Daoy (cell line): ENCODE measurements at places on chromosomes 6 and 20.

DNA sequence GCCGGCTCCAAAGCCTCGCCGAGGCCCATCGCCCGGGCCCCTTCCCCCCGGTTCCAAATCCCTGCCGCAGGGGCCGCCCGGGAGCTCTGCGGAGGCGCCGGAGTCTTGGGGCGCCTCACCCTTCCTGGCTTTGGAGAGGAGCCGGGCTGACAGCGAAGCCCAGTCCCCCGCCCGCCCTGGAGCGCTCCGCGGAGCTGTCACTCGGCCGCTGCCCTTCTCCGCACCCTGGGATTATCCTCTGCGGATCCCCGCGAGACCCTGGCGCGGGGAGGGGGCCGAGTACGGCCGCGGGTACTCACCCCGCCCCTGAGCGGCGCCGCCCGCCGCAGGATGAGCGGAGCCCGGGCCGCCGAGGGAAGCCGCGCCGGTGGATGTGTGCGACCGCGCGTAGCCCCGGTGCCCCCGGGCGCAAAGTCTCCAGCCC, 343 bp downstream of the SNAP91 start:
- DNase-seq: peak; percentile 25

DNA sequence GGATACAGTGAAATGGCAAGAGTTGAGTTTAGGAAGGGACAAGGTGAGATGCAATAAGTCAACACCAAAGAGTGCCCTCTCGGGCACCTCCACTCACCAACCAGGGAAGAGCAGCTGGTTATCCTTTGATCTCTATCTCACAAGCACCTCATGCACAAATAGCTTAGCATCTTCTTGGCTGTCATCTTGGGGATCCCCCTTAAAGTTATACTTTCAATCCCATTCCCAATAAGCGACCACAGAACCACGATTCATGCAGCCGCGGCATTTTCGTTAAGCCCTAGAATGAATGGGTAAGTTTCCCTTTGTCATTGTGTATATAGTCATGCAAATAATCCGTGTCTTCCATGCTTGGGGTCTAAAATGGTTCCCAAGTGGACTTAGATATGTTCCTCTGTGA, 73.5 kb downstream of the ADTRP start:
- no peak for DNase-seq

GRCh38 chr20:2760952-2761305, 39.5 kb downstream of the CPXM1 start:
- DNase-seq: no peak

- DNase-seq: no peak
Observed at GRCh38 chr20:58092871-58093270, 135.6 kb downstream of the ANKRD60 start.

DNA sequence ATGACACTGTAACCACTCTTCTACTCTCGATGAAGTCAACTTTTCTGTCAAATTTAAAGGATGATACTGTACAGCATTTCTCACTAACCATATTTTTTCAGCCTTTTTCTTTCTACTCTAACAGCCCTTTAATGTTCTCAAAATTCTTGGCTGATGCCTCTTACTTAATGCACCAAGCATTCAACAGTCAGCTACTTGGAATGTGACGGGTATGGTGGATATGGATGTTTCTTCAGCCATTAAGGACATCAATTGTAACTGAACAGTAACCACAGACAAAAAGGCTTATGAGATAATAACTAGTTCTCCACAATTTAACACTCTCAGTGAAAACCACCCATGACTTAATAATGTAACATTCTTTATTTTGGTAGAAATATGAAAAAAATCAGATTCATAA, 467.2 kb upstream of the ZNF337 start:
- peak; percentile 65 for DNase-seq

DNA sequence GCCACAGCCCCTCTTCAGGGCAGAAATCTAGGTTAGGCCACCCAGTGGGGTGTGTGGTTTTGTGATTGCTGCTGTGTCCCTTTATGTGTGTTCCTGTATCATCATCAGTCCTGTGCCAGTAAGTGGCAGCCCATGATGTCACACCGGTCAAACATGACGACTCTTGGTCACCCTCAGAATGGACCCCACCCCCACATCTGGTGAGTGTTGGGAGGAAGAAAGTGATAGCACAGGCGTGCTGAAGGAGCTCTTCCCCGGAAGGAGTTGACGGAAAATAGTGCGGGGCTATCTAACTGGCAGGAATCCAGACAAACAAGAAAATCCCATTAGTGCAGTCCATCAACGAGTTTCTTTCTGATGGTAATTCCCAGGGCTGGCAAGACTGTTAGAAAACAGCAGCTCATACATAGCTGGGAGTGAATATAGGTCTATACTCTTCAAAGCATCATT, 33.4 kb upstream of the IL17A start:
- no peak for DNase-seq

DNA sequence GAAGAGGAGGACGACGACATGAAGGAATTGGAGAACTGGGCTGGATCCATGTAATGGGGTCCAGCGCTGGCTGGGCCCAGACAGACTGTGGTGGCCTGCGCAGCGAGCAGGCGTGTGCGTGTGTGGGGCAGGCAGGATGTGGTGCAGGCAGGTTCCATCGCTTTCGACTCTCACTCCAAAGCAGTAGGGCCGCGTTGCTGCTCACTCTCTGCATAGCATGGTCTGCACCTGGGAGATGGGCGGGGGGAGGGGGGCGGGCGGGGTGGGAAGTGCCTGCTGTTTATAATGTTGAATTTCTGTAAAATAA, 42.3 kb downstream of the CHMP4B start:
- no peak for DNase-seq

GRCh38 chr20:12159261-12159660, 241.6 kb downstream of the BTBD3 start:
- DNase-seq: no peak

- DNase-seq: peak; percentile 29
Observed at GRCh38 chr6:169075211-169075914, 178.3 kb downstream of the THBS2 start.

- DNase-seq: no peak
Observed at GRCh38 chr6:124682751-124683150, 279.5 kb upstream of the RNF217 start.

DNA sequence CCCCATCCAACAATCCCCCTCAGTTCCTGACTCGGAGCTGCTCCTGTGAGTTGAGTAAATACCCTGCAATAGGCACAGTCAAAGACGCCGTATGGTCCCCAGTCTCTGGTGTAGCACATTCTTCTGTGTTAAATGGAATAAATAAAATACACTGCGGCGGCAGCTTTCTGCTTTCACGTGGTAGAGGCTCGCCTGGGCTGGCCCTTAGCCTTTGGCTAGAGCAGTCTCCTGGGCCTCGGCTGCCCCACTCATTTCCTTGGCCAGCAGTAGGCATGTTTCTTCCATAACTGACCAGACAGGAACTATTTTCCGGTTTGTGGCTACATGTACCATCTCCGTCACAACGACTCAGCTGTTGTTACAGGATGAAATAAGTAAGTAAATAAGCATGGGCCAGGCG, 20.7 kb downstream of the SERPINB6 start:
- no peak for DNase-seq

DNA sequence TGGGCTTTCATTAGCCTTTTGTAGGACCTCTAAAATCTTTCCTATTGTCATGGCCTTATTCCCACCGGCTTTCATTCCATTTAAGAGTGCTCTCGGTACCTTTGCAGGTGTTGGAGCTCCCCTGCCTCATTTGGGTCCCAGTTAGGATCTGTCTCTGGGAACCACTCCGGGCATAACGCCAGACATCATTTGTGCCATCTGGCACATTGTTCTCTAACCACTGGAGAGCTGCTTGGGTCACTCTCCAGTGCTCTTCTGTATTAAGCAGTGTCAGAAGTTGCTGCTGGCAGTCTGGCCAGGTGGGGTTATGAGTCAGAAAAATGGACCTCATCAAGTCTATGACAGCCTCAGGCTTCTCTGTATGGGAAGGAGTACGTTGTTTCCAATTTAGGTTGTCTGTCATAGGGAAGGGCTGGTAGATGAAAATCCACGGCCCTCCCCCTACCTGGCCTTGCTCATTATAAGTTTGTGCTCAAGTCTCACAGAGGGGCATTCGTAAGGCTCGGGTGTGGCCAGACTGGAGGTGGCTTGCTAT, 62.9 kb upstream of the MOCS1 start:
- no peak for DNase-seq

- peak; percentile 87 for DNase-seq
Observed at GRCh38 chr20:58457083-58457695, 58.0 kb downstream of the APCDD1L start.

DNA sequence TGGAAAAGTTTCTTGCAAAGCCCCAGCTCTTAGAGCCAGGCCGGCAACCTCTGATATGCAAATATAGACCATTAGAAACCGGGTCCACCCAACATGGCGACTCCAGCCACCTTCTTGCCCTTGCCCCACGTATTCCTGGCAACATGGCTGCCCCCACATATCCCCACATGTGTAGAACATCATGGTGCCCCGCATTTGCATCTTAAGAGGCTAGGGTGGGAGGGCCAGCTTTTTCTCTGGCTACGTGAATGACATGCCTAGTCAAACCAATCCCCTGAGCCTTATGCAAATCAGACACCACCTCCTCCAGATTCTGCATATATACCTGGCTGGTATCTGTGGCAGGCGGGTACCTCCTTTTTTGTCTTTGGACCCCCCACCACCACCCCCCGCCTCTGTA, 106.1 kb upstream of the PTPRT start:
- DNase-seq: no peak

GRCh38 chr20:11136691-11137090, 462.9 kb upstream of the JAG1 start:
- no peak for DNase-seq

GRCh38 chr6:146700078-146700686, 101.4 kb downstream of the ADGB start:
- DNase-seq: peak; percentile 85

- DNase-seq: peak; percentile 65
Observed at GRCh38 chr6:29071831-29072723, 15.0 kb downstream of the OR2B3 start.

DNA sequence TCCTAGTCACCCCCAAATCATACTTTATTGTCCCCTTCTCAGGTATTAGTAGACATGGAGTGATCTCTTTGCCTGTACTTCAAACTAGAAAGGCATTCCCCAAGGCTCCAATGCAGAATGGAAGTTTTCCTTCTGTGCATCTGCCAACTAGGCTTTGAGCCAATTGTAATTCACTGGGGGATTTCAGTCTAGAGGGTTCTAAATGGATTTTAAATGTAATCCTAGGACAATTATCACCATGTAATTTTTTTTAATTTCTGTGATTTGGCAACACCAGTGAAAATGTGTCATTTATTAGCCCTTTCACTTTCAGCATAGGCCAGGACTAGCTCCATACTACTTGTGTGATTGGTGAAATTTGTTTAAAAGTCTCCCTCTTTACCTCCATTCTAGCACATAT, 557.6 kb upstream of the MARCKS start:
- DNase-seq: no peak

- no peak for DNase-seq
Observed at GRCh38 chr6:31712296-31712695, 2.9 kb upstream of the LY6G6D start.

- peak; percentile 24 for DNase-seq
Observed at GRCh38 chr20:48556956-48557355, 270.8 kb downstream of the PREX1 start.

GRCh38 chr20:63751471-63752271, 12.1 kb downstream of the SLC2A4RG start:
- no peak for DNase-seq

DNA sequence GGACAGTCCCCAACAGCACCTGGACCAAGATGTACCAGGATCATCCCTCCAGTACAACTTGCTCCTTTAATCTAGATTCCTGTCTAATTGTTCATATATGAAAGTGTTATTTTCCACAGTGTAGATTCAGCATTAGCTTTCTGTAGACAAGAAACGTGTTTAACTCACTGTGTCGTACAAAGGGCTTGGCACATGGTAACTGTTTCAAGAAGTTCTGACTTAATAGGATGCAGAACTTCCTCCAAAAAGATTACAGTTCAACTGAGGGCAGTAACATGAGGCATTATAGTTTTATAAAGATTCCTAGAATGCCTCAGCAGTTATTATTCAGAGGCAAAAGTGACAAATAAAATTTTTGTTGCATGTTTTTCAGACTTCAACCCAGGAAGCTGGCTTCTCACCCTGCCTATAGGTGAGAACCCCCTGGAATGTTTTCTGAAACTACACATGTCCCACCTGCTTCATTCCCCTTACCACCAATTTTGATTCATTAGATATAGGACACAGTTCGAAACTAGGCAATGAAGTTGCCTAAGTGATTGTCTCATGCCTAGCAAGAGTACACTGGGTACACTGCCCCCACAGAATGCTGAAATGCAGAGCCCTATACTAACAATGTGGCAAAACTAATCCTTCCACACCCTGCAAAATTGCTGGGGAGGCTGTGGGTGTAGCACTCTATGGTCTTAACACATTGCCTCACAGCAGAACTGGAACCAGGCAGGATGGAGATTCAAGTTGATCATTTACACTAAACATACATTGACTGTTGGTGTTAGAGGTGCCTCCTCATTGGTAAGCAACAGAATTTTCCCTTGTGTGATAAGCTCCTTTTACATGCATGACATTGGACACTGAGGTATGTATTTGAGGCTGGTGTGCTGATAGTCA, 22.6 kb upstream of the SH3BGRL2 start:
- no peak for DNase-seq

DNA sequence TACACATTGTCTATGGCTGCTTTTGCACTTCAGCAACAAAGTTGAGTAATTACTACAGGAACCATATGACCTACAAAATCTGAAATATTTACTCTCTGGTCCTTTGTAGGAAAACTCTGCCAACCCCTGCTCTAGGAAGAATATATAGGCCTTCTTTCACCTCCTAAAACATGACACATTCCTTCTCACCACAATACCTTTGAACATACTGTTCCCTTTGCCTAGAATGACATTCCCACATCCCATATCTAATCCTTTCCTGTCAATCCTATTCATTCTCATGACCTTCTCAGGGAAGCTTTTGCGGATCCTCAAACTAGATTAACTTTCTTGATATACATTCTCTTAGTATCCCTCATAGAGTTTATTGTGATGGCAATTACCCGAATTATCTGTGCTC, 18.0 kb upstream of the NCOA6 start:
- DNase-seq: no peak

DNA sequence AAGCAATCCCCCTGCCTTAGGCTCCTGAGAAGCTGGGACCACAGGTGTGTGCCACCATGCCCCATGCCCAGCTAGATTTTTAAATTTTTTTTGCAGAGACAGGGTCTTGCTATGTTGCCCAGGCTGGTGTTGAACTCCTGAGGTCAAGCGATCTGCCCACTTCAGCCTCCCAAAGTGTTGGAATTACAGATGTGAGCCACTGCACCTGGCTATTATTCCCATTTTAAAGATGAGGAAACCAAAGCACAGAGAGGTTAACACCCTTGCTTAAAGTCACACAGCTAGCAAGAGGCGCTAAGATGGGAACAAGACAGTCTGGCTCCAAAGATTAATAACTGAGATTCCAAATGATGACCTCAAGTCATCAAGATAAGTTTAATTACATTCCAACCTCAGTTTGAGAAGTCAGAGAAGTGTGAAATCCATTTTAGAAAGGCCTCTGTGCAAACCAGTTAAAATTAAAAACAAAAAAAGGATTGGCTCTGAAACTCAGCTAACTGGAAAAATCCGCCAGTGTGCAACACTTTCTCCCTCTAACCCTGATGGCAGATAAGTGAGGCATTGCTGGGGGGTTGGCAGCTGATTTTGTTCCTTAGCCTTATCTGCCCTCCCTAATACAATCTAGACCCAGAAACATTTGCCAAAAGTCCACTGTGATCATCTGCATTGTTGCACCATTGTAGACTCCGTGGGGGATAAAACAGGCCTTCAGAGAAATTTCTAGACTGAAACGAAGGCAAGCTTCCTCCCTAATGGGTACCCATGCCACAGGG, 55.5 kb downstream of the CPNE5 start:
- DNase-seq: no peak
